Fibroblast of pulmonary artery (primary cell): ENCODE measurements at places on chromosomes 1 and 21.

- DNase-seq, result no peak
Observed at GRCh38 chr1:167473761-167474160, 44.6 kb downstream of the CD247 start.

GRCh38 chr1:157310401-157310800 lies 172.2 kb upstream of the ETV3 start:
- no peak for DNase-seq

DNA sequence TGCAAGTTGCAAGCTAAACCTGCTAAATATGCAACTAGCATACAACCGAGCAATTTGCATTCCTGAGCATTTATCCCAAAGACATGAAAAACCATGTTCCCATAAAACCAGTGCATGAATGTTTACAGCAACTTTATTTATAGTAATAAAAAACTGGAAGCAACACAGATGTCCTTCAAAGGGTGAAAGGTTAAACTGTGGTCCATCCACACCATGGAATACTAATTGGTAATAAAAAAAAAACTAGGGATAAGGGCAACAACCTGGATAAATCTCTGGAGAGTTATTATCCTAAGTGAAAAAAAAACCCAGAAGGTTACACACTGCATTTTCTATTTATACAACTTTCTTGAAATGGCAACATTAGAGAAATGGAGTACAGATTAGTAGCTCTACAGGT lies 474.1 kb downstream of the SMYD3 start:
- no peak for DNase-seq

DNA sequence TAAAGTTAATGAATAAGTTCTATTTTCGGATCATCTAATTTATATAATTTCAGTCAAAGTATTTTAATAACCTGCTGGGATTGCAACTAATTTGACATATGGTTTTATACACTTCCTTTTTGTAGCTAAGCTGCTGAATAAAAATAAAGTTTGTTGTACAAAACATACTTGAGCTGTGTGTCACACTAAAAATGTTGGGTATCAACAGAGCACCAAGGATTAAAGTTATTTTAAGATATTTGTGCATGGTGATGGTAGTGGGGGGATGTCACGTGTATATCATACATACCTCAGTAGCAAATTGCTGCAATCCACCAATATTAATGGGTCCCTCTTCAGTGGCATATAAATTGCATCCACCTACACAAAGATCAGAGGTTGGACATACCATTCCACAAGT lies 199.6 kb downstream of the DPYD start:
- peak; percentile 7 for DNase-seq

DNA sequence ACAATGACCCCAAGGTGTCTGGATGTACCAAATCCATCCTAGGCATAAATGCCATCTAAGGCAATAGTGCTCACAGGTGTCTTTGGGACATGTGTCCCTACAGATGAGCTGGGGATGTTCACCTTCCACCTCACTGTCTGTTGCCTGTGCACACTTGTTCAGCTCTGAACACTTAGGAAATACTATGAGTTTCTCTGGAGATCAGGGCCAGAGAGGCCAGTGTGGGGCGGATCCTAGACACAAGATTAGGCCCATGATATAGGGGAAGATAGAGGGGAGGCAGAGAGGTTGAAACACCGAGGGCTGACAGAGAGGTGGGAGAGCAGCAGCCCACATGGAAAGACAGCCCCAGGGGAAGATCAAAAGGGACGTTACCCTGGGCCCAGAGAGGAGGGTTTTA lies 25.6 kb downstream of the C1orf116 start:
- DNase-seq, result no peak

- no peak for DNase-seq
Observed at GRCh38 chr1:188668083-188668482, 1809.6 kb downstream of the BRINP3 start.

GRCh38 chr1:87644033-87644578 lies 315.4 kb downstream of the LMO4 start:
- no peak for DNase-seq

DNA sequence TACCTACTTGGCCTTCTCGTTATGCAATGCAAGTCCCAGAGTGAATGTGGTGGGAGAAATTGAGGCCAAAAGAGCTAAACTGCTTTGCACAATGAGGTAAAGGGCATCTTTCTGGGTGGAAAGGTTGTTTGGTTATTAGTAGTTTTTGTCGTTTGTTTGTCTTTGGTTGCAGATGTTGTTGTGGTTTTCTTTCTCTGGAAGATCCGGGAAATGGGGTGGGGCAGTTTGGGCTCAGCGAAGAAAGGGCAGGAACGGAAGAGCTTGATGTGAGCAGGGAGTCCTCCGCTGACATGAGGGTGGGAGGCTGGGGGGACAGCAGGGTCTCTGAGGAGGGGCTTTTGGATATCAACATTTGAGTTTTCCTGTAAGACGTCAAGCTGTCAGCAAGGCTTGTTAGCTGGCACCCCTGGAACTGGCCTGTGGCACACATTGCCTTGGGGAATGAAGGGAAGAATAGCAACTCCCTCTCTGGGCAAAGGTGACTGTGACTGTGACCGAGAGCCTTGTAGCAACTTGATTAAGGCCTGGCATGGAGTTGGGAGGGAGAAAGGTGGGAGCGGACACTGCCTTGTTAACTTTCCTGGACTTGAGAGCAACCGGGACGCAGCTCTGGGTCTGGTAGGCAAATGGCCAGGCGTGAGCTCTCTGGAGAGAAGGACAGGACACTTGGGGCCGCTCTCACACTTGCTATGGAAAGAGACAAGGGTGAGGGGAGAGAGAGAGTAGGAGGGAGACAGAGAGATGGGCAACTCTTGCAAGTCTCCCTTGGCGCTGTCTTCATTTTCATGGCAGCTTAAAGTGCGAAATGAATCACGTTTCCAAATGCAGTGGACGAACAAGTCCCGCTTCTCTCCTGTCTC lies 15.4 kb upstream of the OPRD1 start:
- no peak for DNase-seq

GRCh38 chr1:16187748-16188401 lies 24.6 kb downstream of the ARHGEF19 start:
- DNase-seq, result peak; percentile 79

- DNase-seq, result peak; percentile 65
Observed at GRCh38 chr1:203287109-203287893, 18.0 kb upstream of the BTG2 start.

DNA sequence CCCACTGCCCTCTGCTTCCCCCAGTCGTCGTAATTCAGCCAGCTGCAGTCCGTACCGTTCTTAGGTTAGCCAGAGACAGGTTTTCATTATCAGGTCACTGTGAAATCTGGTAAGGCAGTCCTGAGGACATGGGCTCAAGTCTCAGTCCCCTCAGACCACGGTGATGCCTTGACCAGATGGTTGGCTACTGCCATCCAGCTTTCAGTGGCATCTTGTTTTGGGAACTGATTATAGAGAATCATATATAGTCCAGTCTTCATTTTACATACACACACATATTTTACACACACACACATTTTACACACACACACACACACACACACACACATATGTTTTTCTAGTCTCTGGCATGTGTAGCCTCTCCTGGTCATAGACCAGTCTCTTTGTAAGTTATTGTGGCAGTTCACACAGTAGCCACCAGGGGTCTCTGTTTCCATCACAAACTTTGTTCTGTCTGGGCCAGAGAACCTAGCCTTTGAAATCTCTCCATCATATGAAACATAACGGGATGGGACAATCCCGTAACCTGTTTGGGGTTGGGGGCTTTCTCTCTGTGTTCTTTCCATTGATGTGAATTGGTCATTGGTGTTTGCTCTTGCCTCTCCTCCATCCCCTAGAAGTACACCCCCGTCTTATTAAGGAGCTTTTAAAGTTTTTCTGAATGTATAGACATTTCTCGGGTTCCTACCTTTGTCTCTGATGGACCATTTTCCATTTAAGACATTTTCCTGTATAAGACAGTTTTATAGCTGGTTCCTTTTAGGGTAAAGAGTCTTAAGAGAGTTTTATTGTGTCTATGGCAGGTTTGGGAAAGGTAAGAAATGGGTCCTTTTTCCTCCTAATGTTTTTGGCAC lies 8.4 kb upstream of the IKBKE start:
- peak; percentile 87 for DNase-seq

- no peak for DNase-seq
Observed at GRCh38 chr1:64046891-64047290, 156.5 kb upstream of the UBE2U start.

- DNase-seq, result no peak
Observed at GRCh38 chr1:234499943-234500245, 20.9 kb upstream of the TARBP1 start.

DNA sequence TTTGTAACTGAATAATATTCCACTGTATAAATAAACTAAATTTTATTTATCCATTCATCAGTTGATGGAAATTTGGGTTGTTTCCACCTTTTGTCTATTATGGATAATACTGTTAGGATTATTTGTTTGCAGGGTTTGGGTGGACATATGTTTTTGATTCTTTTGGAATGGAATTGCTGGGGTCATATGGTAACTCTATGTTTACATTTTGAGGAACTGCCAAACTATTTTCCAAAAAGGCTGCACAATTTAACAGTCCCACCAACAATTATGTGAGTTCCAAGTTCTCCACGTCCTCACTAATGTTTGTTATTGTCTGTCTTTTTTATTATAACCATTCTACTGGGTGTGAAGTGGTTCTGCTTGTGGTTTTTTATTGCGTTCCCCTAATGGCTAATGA lies 4.3 kb upstream of the SERBP1 start:
- no peak for DNase-seq

- DNase-seq, result peak; percentile 1
Observed at GRCh38 chr1:38541223-38541622, 318.3 kb downstream of the RRAGC start.

DNA sequence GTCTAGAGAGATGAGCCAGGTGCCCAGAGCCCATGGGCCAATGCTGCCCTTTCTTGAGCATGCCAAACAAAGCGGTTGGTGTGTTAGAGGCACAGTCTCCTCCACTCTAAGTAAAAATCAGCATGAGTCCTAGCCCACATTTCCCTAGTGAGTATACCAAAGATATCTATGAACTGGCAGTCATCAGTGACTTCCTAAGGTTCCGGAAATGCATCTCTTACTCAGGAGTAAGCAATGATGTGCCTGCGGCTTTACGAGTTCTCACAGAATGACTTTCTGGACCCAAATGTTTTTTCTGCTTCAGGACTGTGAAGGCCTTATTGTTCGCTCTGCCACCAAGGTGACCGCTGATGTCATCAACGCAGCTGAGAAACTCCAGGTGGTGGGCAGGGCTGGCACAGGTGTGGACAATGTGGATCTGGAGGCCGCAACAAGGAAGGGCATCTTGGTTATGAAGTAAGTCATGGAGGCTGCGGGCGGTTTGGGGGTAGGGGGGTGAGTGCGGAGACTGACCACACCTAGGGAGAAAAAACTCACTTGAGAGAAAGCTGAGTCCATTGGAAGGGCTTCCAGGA lies 9.2 kb downstream of the PHGDH start:
- no peak for DNase-seq

DNA sequence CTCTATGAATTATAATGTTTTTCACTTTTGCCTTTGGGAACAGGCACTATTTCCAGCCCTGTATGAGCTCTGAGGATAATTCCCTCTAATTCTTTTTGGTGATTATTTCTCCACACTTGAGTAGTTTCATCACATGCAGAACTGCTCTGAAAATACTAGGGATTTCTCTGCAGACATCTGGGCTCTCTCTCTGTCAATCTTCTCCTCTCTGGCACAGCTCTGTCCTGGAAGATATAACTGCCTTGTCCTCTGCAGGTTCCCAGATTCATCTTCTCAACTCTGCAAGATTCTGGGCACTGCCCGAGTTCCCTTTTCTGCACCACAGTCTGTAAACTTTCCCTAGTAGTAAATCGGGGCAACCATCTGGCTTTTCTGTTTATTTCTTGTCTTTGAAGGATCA lies 131.3 kb upstream of the FMN2 start:
- DNase-seq, result no peak

DNA sequence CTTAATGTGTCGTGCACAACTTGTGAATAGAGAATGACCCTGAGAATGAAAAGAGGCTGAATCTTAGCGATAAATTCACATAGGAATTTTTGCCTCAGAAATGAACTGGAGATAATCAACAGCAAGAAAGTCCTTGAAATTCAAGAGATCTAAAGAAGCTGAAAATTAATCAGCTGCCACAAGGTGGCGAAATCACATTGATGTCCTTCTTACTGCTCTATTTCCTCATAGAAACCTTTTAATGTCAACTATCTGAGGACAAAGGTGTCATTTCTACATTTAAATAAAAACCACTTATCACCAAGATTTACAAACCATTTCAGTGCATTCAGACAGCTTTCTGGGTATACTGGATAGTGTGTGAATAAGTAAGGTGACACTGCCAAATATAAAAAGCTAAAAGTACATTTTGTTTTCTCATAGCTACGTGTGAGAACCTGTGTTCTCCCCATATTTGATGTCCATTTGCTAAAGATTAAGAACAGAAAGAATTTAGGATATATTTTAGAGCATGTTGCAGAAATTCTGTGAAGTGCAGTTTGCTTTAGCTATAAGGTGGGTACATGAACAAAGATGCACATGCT lies 485.3 kb upstream of the PTBP2 start:
- DNase-seq, result peak; percentile 87

GRCh38 chr1:60448850-60449249 lies 375.3 kb upstream of the C1orf87 start:
- no peak for DNase-seq

GRCh38 chr1:30034105-30034626 lies 689.2 kb downstream of the MATN1 start:
- no peak for DNase-seq

DNA sequence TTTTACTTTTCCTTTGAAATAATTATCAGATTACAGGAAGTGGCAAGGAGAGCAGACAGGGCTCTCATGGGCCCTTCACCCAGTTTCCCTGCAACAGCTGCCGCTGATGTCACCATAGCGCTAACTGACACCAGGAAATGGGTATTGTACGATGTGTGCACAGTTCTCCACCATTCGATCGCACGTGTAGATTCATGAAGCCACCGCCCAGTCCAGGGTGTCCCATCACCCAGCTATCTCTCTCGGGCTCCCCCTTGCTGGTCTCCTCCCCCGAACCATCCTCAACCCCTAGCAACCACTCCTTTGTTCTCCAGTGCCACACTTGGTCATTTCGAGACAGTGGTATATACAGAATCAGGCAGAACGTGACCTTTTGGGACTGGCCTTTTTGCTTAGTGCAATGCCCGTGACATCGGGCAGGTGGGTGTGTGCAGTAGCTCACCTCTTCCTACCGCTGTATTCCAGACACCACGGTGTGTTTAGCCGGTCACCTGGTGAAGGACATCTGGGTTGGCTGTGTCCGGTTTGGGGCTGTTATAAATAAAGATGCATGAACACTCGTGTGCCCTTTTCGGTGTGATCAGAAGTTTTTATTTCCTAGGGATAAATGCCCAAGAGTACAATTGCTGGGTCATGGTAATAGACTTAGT lies 118.4 kb downstream of the CRYAA start:
- DNase-seq, result no peak

- DNase-seq, result no peak
Observed at GRCh38 chr1:224178894-224179293, 4.1 kb upstream of the DEGS1 start.

- no peak for DNase-seq
Observed at GRCh38 chr1:191629836-191630235, 528.4 kb upstream of the RGS18 start.

- no peak for DNase-seq
Observed at GRCh38 chr1:245160741-245161400, 6.1 kb downstream of the KIF26B start.
